ENCODE measurements at places on chromosomes 13 and 19. TPM values are rescaled to one million over a fixed set of nuclear protein-coding genes. Genes with fewer than 3 reads are reported as not detected.

MEDAG gene
- 0.10 TPM for total RNA-seq

IFNL1 gene
- 0.10 TPM for total RNA-seq

LCP1 gene
- total RNA-seq: 0.25 TPM

SLC7A1 gene
- total RNA-seq: 29.6 TPM

PTGER1 gene
- not detected for total RNA-seq
